ENCODE measurements at places on chromosomes 7 and 10.

GRCh38 chr7:520503-521161, 986 bp upstream of the PDGFA start:
- no peak for DNase-seq

DNA sequence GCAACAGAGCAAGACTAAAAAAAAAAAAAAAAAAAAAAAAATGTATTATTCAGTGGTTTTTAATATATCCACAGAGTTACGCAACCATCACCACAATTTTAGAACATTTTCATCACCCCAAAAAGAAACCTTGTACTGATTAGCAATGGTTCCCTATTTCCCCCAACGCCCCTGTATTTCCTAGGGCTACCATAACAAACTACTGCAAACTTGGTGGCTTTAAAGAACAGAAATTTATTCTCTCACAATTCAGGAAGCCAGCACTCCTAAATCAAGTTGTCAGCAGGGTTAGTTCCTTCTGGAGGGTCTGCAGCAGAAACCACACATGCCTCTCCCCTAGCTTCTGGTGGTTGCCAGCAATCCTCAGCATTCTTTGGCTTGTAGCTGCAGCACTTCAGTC, 5.9 kb upstream of the NUP42 start:
- DNase-seq: no peak

DNA sequence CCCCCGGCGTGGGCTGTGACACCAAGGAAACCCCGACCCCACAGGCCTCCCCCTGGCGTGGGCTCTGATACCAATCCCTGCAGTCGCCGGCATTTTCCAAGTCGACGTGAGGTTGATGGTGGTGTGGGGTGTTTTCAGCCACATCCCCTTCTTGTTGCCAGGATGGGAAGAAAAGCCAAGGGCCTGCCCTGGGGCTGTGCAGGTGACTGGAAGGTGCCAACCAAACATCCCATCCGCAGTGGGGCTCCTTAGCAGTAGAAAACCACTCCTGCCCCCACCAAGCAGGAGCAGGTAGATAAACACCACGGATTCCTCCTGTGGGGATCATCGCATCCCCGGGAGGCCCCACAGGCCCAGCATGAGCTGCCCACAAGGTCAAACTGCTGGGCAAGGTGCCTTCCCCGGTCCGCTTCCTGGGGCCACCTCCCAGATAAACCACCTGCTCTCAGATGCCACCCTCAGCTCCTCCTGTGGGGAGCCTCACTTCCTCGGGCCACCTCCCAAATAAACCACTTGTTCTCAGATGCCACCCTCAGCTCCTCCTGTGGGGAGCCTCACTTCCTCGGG, 88.5 kb upstream of the DIP2C start:
- no peak for DNase-seq

DNA sequence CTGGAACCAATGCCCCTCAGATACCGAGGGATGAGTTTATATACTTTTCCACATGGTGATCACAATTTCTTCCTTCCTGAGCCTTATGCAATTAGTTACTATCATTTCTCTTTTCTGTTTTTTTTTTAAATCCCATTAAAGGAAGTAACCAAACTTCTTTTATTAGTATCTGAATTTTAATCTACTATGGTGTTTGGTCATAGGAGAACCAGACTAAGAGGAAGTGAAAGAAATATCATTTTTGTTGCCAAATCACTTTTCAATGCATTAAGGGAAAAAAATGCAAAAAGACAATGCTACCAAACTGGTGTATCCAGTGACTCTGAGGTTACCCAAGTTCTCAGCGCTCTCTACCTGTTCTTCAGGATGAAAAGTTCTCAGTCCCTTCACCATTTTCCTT, 167.7 kb downstream of the NXPH1 start:
- DNase-seq: no peak

GRCh38 chr10:87643920-87644319, 15.8 kb upstream of the PAPSS2 start:
- DNase-seq: no peak

DNA sequence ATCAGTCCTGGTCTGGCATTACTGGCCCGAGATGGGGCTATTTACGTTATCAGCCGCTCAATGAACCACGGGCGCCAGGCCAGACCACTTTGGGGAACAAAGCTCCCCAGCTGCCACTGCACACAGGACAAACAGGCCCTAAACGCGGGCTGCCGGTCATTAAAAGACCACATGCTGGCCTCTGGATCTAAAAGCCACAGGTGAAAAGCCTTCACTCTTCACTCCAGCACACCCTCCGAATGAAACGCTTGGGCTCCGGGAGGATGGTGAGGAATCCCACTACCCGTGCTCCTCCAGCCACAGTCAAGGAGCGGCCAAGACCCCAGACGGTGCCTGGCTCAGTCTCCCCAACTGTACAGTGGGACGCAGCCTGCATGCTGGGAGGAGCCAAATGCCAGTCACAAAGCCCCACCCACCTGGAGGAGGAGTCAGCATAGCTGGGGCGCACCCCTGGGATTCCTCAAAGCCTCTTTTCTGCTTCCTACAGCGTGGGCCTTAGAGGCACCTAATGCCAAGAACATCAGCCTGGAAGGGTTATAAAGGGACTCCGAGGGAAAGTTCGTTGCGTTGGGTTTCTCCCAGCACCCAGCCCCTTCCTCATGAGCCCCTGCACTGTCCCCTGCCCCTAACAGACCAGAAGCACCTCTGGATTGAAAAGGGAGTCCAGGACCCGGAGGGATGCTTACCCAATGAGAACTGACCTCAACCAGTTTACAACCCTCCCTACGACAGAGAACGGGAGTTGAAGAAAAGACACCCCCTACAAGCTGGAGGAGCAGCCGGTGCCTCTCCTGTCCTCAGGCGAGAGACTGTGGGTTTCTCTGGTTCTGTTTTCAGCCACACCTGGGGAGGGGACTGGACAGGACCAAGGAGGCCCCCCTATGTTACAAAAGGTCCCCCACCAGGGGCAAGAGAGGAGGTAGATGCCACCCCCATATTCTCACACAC, 4.7 kb downstream of the PDGFA start:
- no peak for DNase-seq

DNA sequence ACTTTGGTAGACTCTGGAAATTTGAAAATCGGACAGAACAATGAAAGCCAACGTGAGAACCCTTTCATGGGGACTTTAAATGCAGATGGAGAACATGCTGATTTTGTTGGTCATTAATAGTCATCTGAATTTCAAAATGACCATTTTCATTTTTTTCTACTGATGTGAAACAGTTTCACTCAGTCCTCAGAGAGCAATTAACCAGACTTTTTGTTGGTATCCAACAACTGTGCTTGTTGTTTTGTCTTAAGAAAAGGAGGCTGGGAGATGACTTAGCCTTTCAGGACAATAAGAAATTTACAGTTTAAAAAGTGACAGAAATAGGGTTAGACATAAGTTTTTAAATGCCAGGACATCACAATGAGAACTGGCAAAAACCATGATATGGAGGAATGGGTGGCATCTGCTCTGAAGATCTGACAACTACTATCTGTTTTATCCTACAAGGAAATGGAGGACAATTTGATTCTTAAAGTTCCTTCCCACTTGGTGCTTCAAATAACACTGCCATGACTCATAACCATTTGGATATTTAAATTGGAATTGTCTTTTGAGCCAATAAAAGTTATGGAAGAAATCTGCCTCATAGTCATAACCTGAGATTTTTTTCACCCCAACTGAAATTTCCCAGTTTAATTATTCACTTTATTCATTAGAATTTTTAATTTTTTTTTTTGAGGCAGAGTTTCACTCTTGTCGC, 87.2 kb upstream of the HPS1 start:
- no peak for DNase-seq

DNA sequence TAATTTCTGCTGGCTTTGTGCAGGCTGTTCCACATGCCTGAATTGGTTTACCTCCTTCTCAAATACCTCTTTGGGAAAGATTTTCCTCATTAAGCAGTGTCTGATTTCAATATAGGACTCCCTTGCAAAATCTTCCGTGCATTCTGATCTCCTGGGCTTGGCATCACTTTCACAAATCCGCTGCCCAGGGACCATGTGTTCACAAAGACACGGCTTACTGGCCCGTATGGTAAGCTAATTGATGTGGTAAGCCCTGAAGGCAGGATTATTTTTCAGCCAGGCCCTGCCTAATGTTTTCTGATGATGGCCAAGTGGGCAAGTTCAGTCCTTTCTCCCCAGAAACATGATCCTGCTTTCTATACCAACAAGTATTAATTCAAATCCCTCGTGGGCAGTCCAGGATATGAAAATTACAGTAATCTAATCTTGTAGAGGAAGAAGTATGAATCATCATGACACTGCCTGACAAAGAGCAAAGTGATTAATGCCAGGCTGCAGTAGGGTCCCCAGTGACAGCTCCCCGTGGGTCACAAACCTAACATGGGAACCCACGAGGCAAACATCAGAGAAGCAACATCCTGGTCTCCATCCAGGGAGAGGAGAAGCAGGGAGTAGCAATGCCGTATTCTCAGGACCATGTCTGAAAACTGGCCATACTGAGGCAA, 11.6 kb upstream of the SVIL start:
- DNase-seq: no peak

DNA sequence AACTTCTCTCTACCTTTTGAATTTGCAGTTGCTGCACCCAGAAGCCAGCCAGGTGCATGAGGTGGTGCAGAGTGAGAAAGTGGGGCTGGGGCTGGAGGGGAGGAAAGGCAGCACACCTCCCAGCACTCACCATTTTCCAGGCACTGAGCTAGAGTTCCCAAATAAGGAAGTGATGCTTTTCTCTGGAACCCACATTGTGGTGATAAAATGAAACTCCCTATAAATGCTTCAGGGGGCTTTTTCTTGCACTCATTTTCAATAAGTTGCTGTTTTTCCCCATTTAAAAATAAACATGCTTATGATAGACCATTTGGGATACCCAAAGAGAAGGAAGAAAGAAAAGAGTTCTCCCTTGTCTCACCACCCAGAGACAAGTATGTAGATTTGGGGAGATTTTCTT, 42.8 kb upstream of the TNS3 start:
- DNase-seq: no peak

GRCh38 chr7:42226354-42226941, 10.6 kb downstream of the GLI3 start:
- no peak for DNase-seq

DNA sequence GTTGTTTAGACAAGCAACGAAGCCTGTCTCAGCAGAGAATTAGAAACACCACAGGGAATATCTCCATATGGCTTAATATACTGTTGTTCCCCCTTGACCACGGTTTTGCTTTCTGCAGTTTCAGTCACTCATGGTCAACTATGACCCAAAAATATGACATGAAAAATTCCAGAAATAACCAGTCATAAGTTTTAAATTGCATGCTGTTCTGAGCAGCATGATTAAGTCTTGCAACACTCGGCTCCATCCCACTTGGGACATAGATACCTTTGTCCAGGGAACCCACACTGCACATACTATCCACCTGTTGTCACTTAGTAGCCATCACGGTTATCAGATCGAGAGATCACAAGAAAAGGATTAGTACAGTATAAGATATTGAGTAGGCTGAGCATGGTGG, 60.7 kb upstream of the FOXK1 start:
- DNase-seq: no peak

DNA sequence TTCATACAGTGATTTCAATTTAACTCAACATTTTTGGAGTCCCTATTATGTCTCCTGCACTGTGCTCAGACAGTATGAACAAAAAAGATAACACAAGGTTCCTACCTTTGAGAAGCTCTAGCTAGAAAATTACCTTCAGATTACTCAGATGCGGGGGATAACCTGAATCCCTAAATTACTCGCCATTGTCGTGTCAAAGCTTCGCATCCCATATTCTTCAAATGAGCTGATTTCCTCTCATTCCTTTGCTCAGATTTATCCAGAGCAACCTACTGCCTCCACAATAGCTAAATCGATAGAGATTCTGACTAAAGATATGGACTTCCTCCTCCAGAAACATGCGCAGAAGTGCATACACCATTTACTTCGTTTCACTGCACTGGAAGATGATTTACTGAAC, 42.6 kb downstream of the ZNF800 start:
- no peak for DNase-seq

DNA sequence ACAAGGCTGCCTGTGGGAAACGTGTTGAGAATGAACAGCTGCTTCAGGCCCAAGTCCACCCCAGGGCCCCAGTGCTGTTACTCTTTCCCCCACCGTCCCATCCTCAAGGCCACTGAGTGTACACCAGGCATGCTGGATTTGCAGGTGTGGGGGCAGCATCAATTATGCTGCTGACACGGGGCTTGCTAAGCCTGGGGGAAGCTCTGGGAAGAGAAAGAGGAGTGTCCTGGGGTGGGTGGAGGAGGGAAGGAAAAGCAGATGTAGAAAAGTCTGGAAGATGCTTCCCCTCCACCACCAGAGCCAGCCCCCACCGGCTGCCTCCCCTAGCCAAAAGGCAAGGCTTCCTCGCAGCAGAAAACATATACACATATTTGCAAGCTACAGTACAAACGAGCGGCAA, 153.9 kb downstream of the CDH23 start:
- DNase-seq: no peak

- no peak for DNase-seq
Measured at GRCh38 chr10:47111329-47111862, 188.6 kb upstream of the GDF10 start.

DNA sequence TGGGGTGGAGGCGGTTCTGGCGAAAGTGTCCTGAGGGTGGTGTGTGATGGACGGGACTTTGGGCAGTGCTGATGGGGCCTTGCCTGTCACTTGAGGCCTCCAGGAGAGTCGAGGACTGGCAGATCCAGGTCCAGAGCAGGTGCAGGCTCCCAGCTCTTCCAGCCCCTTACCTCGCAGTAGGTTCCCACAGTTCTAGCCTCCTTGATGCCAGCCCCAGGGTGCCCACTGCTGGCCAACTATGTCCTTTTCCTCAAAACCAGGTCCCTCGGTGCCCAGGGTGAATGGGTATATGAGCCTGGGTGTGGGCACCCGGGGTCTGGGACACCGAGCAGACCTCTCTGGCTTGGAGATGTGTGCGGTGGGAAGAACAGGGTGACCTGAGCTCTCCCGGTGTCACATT, 8.3 kb downstream of the FAM20C start:
- DNase-seq: no peak

DNA sequence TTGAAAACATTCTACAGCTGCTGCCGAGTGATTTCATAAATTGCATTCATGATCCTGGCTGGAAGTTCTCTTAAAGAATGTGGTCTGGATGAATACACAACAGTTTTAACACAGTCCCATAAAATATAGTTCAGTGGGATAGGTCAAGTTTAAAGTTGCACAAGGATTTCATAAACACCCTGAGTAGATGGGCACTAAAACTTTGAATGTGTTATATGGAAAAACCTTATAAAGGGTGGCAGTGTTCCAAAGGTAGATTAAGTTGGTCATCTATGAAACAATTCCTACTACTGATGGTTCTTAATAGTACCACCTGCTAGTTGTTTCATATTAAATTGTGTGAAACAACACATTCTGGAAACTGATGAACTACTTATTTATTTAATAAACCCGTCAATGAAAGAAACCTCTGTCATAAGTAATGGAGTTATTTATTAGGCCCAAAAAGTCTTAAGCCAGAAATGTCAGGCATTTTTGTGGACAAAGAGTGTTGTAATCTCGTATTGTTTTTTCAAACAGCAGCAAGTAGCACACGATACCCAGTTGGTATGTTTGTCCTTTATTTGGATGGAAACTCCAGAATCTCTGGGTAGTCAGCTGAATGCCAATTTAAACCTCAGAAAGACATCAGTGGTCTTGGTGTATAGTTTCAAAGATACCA, 14.3 kb upstream of the RPA3 start:
- DNase-seq: no peak

All from NCI-H187 treated with DMSO at 0.1 percent for 48 hours (cell line).